IMR-90 (cell line): ENCODE measurements at places on chromosomes 3 and 15. TPM values are rescaled to one million over a fixed set of nuclear protein-coding genes. Genes with fewer than 3 reads are reported as not detected.

FEZF2 gene
- total RNA-seq = not detected in 2 replicates

TMCO5A gene
- not detected in 2 replicates for total RNA-seq

AHSG gene
- not detected in 2 replicates for total RNA-seq

PLIN1 gene
- total RNA-seq = under 0.01 TPM in 2 replicates

SI gene
- total RNA-seq = not detected in 2 replicates

CCR1 gene
- not detected in 2 replicates for total RNA-seq

CADM2 gene
- total RNA-seq = under 0.01 TPM in 1 of 2 replicates, not detected in the other

C3orf33 gene
- total RNA-seq = 0.72 and 1.1 TPM in 2 replicates

CHMP2B gene
- 6.8 and 15.0 TPM in 2 replicates for total RNA-seq

LRRIQ4 gene
- not detected in 2 replicates for total RNA-seq

ACAN gene
- 0.54 and 0.56 TPM in 2 replicates for total RNA-seq

TEX55 gene
- total RNA-seq = not detected in 2 replicates

RCN2 gene
- total RNA-seq = 12.0 and 26.1 TPM in 2 replicates

ACKR2 gene
- not detected in 2 replicates for total RNA-seq

ARHGEF26 gene
- total RNA-seq = 2.0 and 3.1 TPM in 2 replicates

SPINK8 gene
- not detected in 2 replicates for total RNA-seq

SLC12A1 gene
- total RNA-seq = not detected in 2 replicates
